ENCODE measurements at places on chromosomes 4 and X.

DNA sequence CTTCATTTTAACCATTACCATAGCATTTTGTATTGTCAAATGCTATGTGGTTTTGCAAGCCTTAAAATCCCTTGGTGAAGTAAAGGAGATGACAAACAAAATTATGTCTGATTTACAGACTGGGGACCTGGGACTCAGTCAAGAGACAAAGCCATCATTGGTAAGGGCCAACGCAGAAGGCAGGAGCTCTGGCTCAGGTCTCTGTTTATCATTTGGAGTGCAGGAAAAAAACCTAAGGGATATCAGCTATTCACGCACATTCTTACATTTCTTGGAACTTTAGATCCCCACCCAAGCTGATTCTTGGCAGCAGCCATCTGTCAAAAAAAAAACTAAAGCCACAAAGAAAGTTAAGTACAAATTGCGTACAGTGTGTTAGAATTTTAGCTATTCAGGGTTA lies 731.9 kb downstream of the STPG2 start:
- DNase-seq = no peak

- DNase-seq = no peak
Measured at GRCh38 chr4:15118292-15118691, 116.0 kb downstream of the CPEB2 start.

DNA sequence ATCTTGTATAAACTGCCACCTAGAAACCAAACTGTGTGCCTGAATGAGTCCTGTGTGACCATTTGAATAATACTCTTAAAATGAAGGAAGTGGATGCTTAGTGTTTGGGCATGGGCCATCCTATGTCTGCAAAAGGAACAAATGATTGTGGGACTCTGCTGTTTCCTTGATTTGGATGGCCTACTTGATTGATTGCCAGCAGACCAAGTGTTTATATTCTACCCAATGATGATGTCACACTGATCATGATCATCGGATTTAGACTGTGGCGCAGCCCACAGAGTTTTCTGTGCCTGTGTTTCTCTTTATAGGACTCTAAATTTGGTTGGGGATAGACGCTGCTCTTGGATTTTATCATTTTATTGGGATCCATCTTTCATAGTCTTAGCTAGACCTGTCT lies 4.4 kb downstream of the SEPTIN11 start:
- no peak for DNase-seq

DNA sequence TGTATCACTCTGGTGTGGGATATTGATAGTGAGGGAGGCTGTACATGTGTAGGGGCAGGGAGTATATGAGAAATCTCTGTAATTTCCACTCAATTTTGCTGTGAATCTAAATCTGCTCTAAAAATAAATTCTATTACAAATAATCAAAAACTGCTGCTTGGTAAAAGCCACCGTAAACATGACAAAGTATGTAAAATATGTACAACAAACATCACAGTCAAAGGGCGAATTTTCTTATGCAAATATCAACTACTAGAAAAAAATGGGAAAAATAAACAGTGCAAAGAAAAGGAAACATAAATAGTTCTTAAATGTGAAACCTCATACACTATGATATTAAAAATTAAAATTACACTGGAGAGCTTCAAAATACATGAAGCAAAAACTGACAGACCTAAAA lies 105.1 kb upstream of the DCLK2 start:
- no peak for DNase-seq

GRCh38 chr4:177487977-177488376 lies 45.7 kb upstream of the AGA start:
- DNase-seq = no peak

- DNase-seq = no peak
Measured at GRCh38 chrX:53674581-53674980, 11.9 kb downstream of the HUWE1 start.

- no peak for DNase-seq
Measured at GRCh38 chr4:8401665-8402064, 38.9 kb downstream of the ACOX3 start.

DNA sequence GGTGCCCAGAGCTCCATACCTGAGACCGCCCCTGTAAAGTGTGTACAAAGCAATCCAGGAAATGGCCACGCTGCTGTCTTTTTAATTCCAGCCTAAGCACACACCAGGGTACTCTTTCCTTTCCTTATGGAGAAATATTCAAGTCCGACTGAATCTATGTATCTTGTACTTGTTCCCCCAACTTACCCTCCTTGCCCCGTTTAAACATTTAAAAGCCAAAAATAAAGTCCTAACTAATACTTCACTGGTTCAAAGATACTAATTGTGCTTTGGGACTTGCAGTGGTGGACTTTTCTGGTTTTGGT lies 731 bp upstream of the AMMECR1 start:
- DNase-seq = no peak
